A549 treated with DMSO at 1 μM for 4 hours (cell line): ENCODE measurements at places on chromosomes 11 and 22. TPM values are rescaled to one million over a fixed set of nuclear protein-coding genes. Genes with fewer than 3 reads are reported as not detected.

Gene TRIM51
- not detected in 5 replicates for total RNA-seq

Gene PRG3
- total RNA-seq = not detected in 5 replicates

Gene TRIM48
- total RNA-seq = not detected in 5 replicates

Gene TEX54
- total RNA-seq = not detected in 5 replicates

Gene MS4A1
- total RNA-seq = not detected in 5 replicates

Gene MUC5AC
- 2.3 to 5.4 TPM (median 4.6 TPM) in 5 replicates for total RNA-seq

Gene OR5F1
- not detected in 5 replicates for total RNA-seq

Gene STX3
- 21.0 to 33.6 TPM (median 28.0 TPM) in 5 replicates for total RNA-seq

Gene HEPHL1
- total RNA-seq = not detected in 5 replicates

Gene APOBEC3H
- total RNA-seq = 0.14 to 0.59 TPM (median 0.47 TPM) in 4 of 5 replicates, not detected in the other

Gene TP53AIP1
- total RNA-seq = 0.06 TPM in 1 of 5 replicates, not detected in the others

Gene CD44
- total RNA-seq = 710 to 959 TPM (median 804 TPM) in 5 replicates

Gene RAB38
- total RNA-seq = 0.87 to 1.9 TPM (median 1.0 TPM) in 5 replicates

Gene MS4A4A
- not detected in 5 replicates for total RNA-seq

Gene HIC2
- total RNA-seq = 2.8 to 3.1 TPM (median 2.9 TPM) in 5 replicates

Gene AGBL2
- 1.1 to 1.7 TPM (median 1.3 TPM) in 5 replicates for total RNA-seq

Gene NPAS4
- total RNA-seq = not detected in 5 replicates

Gene TEX12
- total RNA-seq = not detected in 5 replicates

Gene PIWIL4
- total RNA-seq = 0.15 to 0.44 TPM (median 0.21 TPM) in 4 of 5 replicates, not detected in the other

Gene PDGFD
- total RNA-seq = 7.9 to 10.8 TPM (median 8.6 TPM) in 5 replicates

Gene SERPING1
- 0.29 to 0.55 TPM (median 0.46 TPM) in 5 replicates for total RNA-seq

Gene OR8B3
- not detected in 5 replicates for total RNA-seq

Gene OR51B5
- not detected in 5 replicates for total RNA-seq

Gene INPP5J
- 0.55 to 0.80 TPM (median 0.68 TPM) in 5 replicates for total RNA-seq

Gene EXPH5
- 0.02 to 0.07 TPM (median 0.04 TPM) in 5 replicates for total RNA-seq

Gene LRRC10B
- total RNA-seq = 0.10 to 0.23 TPM (median 0.14 TPM) in 5 replicates

Gene GAL3ST3
- total RNA-seq = not detected in 5 replicates

Gene UCP3
- total RNA-seq = 0.70 to 2.4 TPM (median 1.4 TPM) in 5 replicates

Gene MS4A2
- total RNA-seq = not detected in 5 replicates

Gene RFPL2
- 0.10 to 0.20 TPM (median 0.19 TPM) in 4 of 5 replicates, not detected in the other for total RNA-seq

Gene EHF
- total RNA-seq = 0.18 to 1.2 TPM (median 0.59 TPM) in 5 replicates

Gene OR56A3
- not detected in 5 replicates for total RNA-seq

Gene OR6T1
- not detected in 5 replicates for total RNA-seq

Gene LSP1
- total RNA-seq = 0.73 to 3.1 TPM (median 1.8 TPM) in 5 replicates

Gene GRM5
- total RNA-seq = not detected in 5 replicates

Gene IL18
- total RNA-seq = 79.1 to 106 TPM (median 98.4 TPM) in 5 replicates

Gene FGF3
- total RNA-seq = not detected in 5 replicates

Gene BLID
- 0.10 to 0.29 TPM in 2 of 5 replicates, not detected in the others for total RNA-seq

Gene C11orf87
- 0.01 to 0.06 TPM (median 0.02 TPM) in 4 of 5 replicates, not detected in the other for total RNA-seq

Gene KCNK4
- total RNA-seq = 0.06 to 0.07 TPM in 2 of 5 replicates, not detected in the others

Gene ILK
- total RNA-seq = 105 to 120 TPM (median 114 TPM) in 5 replicates

Gene IGSF22
- total RNA-seq = not detected in 5 replicates

Gene GAL3ST1
- total RNA-seq = 6.6 to 9.7 TPM (median 8.0 TPM) in 5 replicates

Gene OR4P4
- total RNA-seq = not detected in 5 replicates

Gene RDX
- 77.1 to 120 TPM (median 105 TPM) in 5 replicates for total RNA-seq

Gene BDNF
- total RNA-seq = 7.2 to 10.3 TPM (median 9.3 TPM) in 5 replicates

Gene OR5A1
- total RNA-seq = not detected in 5 replicates

Gene ALKBH3
- total RNA-seq = 22.5 to 27.2 TPM (median 24.1 TPM) in 5 replicates

Gene MTCH2
- total RNA-seq = 117 to 140 TPM (median 135 TPM) in 5 replicates
